Brain (organoid and tissue), 16 donors: ENCODE measurements at places on chromosomes 3 and 15.

DNA sequence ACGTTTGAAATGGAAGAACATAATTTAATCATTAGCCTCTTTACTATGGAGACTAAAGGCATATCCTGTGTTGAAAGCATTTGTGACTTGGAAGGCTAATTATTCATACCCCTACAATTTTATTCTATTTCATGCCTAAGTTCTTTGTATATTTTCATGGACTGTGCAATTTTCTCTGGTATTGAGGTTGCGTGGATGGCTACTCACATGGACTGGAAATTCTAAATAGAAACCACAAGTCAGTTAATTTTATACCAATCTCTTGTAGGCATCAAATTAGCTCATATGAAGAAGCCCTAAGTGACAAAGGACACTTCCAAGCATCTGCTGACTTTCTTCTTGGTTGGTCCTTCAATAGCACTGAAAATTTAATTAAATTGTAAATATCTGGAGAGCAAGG lies 1353.5 kb downstream of the ROBO1 start:
- DNase-seq, result no peak

DNA sequence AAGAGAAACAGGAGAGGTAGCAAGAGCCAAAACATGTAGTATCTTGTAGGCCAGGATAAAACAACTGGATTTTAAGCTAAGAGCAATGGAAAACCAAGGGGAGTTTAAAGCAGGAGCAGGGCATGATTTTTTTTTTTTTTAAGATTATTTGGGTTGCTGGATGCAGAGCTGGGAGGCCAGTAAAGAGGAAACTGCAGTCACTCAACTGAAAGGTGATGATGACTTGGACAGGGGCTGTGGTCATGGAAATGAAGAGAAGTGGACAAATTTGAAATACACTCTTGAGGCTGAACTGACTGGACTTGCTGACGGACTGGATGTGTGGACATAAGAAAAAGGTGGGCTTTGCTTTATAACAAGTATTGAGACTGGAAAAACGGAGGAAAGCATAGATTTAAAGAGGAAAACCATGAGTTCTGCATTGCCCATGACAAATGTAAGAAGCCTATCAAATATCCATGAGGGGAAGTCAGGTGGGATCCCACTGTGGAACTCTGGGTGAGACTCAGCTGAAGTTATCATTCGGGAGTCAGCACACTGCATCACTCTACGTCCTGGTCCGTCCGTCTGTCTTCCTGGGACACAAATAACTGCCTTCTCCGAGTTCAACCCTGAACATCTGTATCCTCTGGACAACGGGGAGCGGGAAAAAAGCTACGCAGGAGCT lies 688 bp downstream of the XPC start:
- DNase-seq, result peak; percentile 60

- no peak for DNase-seq
Measured at GRCh38 chr3:141477224-141477623, 9.6 kb upstream of the RASA2 start.

DNA sequence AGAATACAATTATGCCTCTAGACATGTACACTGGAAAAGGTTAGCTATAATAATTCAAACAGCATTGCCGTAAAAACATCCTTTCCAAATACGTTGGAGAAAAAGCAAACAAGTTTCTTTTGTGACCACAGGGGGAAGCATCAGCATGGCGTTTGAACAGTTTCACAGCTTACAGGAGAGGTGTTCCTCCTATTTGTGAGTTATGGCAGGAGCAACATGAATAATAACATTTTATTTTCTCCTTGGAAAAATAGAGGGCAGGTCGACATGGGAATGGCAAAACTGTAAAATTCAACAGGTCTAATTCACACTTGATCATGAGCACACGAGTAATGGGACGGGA lies 39.7 kb upstream of the GADL1 start:
- peak; percentile 65 for DNase-seq

- DNase-seq, result no peak
Measured at GRCh38 chr3:194868831-194869230, 183.1 kb downstream of the FAM43A start.

- peak; percentile 92 for DNase-seq
Measured at GRCh38 chr3:116863822-116864589, 154.4 kb downstream of the TUSC7 start.

GRCh38 chr3:115087512-115087911 lies 59.6 kb downstream of the ZBTB20 start:
- no peak for DNase-seq

DNA sequence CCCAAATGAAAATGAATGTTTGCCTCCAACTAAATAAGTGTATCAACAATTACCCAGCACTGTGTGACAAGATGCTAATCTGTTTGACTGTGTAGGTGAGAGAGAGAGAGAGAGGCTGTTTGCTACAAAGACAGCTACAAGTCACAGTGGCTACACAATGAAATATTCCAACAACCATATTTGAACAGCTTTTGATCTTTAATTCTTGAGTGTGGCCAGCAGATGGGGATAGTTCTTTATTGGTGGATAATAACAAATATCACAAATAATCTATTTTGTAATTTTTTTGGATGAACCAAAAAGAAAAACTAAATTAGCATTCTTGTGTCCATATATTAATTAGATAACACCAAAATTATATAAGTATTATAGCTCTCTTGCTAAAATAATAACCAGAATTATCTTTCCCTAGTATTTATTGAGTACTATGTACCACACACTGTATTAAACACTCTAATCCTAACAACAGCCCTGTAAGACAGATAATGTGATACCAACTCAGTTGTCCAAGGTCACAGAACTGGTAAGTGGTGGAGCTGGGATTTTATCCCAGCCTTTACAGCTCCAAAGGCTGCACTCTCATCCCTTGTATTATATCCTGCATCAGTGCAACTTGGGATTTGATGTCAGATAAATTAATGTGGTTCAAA lies 61.9 kb upstream of the C3orf80 start:
- DNase-seq, result peak; percentile 57

DNA sequence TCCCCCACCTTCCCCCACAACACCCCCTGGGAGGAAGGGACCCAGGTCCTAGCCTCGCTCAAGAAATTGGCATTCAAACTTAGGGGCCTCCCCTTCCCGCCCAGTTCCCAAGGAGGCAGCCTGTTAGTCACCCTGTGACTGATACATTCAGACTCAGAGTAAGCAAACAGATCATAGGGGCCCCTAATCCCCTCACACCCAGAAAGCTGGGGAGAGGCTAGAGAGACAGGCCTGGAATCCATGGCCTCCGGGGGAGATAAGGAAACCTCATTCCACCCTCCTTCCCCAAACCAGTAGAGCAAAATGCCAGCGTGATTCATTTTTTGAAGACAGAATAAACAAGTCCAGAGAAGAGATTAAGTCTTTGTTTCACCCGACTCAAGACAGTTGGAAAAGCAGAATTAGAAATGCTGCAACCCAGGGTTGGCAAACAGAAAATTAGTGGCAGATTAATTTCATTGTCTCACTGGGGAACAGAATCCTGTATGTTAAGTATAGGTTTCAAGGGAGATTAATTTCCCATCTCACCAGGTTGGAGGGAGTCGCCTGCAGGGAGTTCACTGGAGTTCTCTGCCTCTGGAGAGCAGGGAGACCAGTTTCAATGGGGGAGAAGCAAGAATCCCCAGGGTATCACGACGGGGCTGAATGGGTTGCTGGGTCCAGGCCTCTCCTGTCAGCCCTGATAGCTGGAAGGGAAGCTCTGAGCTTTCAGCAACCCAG lies 268.3 kb downstream of the UACA start:
- DNase-seq, result no peak

- no peak for DNase-seq
Measured at GRCh38 chr15:80439140-80439539, 35.0 kb downstream of the ARNT2 start.

DNA sequence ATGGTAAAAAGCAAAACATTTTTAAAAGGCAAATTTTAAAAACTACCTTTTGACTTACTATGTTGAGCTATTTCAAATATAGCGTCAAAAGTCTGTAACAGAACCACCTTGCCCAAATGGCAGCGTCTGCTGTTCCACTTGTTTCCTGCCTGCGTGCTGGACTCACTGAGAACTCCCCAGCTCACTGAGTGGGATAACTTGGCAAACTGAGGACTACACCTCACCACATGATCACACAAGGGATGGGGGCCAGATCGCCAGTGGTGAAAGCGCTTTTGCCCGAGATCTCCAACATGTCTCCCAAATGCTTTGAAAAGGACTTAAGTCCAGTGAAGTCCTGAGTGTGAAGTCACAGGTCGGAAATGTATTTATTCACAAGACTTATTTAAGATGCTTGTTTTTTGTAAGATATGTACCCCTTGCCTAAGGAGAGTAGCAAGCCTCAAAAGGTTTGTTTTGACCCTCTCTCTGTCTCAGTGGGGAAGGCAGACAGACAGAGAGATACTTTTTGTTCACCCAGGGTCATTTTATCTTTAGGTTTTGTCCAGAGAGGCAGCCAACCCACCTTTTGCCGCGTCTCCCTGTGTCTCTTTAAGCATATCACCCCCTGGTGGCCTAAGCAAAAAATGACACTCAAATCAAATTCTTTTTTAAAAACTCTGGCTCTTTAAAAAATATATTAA lies 192.6 kb downstream of the PDZRN3 start:
- peak; percentile 53 for DNase-seq

GRCh38 chr3:65633018-65633638 lies 405.6 kb downstream of the MAGI1 start:
- DNase-seq, result no peak

DNA sequence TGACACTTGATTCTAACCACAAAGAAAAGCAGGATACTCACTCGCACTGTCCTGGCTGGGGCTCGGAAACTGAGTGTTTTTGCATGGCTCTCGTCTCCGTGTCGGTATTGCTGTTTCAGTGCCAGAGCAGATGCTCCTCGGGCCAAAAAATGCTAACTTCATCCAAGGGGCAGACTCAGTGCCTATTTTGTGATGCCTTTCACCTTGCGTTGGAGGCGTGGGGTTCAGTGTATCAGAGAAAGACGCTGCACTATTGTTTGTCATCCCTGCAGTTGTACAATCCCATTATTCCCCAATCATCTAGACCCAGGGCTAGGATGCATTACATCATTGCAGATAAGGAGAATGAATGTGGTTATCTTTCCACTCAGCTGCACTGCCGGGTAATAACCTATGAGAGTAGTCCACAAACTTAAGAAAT lies 1.4 kb downstream of the CACNA2D3 start:
- peak; percentile 51 for DNase-seq

GRCh38 chr15:93432474-93432873 lies 343.5 kb upstream of the RGMA start:
- no peak for DNase-seq

- DNase-seq, result no peak
Measured at GRCh38 chr15:59549301-59550185, 62.0 kb upstream of the GCNT3 start.

GRCh38 chr3:153051427-153052095 lies 110.5 kb upstream of the RAP2B start:
- DNase-seq, result no peak

DNA sequence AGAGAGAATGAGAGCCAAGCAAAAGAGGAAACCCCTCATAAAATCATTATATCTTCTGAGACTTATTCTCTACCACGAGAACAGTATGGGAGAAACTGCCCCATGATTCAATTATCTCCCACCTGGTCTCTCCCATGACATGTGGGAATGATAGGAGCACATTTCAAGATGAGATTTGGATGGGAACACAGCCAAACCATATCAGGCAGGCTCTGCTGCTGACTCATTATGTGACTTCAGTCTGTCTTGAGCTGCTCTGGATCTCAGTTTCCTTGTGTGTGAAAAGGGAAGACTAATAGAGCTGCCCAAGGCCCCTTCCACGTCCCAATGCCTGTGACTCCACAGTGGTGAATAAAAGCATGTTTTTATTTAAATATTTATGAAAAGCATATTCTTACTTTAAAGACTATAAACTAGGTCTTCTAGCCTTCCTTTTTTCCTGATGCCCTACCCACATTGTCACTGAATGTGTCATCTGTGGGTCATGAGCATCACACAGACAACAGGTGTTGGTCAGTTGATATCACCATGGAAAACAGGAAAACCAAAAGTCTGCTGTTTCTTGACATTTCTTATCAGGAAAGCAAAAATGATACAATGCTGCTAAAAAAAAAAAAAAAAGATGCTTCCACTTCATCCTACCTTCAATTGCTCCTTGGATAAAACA lies 96.0 kb upstream of the PPP2R3A start:
- DNase-seq, result no peak

GRCh38 chr3:120396469-120396868 lies 47.3 kb upstream of the LRRC58 start:
- no peak for DNase-seq

DNA sequence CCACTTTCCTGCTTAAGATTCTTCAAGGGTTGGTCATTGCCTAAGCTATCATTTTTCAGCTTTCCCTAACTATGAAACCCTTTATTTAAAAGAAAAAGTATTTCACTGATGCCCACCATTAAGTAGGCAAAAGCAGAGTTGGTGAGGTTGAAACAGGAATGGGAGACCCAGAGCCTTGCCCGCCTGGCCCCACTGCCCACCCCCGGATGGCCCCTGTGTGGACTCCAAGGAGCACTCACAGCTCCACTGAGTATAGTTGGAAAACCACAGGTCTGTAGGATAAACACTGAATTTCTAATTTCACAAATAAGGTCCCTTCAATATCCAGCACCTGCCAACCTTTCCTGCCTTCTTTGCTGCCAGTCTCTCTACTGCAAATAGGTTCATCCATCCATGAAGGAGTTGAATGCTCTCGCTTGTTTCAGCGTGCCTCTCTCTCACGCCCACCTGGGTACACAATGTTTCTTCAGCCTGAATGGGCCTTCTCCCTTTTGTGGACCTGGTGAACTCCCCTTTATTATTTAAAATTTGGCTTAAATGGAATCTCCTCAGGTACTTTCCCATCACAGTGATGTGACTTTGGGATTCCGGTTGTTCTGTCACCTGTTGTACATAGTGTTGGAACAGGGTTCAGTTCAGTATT lies 8.7 kb upstream of the ACAP2 start:
- no peak for DNase-seq

DNA sequence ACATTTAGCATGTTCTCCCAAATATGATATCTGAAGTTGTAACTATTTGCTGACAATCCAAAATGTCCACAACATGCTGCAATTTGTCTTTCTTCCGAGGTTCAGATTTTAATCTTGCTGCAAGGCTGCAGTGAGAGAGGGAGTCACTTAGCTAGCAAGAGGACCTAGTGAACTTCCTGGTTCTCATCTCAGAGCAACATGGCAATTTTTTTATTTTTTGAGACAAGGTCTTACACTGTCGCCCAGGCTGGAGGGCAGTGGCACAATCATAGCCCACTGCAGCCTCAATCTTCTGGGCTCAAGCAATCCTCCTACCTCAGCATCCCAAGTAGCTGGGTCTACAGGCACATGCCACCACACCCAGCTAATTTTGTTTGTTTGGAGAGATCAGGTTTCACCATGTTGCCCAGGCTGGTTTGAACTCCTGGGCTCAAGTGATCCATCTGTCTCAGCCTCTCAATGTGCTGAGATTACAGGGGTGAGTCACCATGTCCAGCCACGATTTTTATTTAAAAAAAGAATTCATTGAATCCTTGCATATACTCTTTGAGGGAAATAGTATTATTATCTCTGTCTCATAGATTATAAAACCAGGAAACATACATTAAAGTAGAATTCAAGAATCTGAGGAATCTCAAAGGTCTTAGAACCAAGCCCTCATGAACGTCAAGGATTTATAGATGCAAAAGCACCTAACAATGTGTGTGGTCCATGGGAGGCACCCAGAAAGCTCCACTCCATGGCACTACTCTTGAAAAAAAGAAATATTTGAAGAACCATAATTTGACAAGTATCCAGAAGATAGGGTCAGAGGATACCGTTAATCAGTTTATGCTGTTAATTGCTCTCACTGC lies 9.1 kb downstream of the HDC start:
- DNase-seq, result no peak
